ENCODE measurements at places on chromosomes 1 and 21.

DNA sequence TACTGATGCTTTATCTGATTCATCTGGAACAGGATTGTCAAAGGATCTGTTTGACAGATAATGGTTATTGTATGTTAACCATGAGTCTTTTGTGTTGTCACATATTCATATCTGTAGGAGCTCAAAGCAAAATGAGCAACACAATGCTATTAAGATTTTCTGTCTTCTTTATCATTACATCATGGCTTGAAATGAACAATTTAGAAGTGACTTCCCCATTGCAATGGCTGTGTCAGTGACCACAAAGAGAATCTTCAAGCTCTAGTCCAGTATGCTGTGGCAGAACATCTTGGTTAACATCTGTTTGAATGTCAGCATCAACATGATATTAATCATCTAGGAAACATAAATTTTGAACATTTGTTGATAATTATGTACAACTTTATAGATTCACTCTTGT is 1148.5 kb downstream of the PLA2G4A start:
- DNase-seq = no peak

DNA sequence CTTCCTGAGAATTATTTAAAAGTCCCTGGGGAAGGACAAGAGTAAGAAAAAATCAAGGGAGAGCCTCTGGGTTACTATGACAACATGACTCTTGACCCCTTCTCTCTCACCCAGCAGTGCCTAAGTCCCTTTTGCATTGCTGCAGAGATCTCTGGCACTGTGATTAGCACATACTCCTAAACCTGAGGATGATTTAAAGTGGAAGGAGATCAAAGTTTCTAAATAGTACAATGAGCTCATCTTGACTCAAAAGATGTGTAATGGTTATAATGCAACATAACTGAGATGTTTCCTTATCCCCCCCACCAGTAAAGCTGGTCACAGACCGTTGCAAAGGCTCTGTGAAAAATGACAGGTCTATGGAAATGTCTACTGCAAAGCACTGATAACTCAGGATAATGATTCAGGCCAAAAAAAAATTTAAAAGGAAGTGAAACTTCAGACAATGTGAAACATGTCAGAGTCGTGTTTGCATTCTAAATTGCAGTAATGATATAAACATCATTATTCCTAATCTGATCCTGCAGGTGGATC is 519.2 kb downstream of the KIF26B start:
- DNase-seq = no peak

DNA sequence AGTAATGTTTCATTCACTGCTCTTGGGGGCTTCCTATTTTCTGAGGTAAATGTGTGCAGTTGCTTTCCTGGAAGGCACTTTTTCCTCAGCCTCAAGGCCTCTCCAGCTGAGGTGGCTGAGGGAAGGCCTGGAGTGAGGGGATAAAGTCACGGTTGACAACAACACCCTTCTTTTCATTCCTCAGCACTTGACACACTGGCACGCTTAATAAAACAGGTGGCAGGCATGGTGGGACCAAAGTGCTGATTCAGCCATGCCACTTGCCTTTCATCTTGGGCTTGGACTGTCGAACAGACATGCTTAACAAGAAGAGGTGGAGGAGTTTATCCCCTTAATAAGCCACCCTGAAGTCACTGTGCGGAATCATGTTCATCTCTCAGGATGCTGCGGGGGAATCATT is 23.6 kb upstream of the GRHL3 start:
- DNase-seq = no peak

- no peak for DNase-seq
Measured at GRCh38 chr1:112666946-112667345, 7.5 kb upstream of the MOV10 start.

DNA sequence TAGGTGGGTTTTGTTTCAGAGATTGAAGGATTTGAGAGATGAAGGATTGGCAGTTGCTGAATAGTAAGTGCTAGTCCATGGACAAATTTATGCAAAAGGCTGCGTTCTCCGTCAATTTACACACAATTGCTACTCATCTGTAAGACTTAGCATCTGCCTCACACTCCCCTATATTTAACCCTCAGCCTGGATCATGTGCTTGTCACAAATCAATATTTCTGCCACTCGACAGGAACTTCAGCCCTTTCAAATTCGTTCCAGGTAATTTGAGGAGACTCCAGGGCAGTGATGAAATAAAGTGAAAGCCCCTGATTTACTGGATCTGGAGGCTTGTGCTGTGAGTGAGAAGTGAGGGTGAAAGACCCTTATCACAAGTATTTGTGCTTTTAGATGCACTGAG is 105.6 kb upstream of the UBE2U start:
- no peak for DNase-seq

DNA sequence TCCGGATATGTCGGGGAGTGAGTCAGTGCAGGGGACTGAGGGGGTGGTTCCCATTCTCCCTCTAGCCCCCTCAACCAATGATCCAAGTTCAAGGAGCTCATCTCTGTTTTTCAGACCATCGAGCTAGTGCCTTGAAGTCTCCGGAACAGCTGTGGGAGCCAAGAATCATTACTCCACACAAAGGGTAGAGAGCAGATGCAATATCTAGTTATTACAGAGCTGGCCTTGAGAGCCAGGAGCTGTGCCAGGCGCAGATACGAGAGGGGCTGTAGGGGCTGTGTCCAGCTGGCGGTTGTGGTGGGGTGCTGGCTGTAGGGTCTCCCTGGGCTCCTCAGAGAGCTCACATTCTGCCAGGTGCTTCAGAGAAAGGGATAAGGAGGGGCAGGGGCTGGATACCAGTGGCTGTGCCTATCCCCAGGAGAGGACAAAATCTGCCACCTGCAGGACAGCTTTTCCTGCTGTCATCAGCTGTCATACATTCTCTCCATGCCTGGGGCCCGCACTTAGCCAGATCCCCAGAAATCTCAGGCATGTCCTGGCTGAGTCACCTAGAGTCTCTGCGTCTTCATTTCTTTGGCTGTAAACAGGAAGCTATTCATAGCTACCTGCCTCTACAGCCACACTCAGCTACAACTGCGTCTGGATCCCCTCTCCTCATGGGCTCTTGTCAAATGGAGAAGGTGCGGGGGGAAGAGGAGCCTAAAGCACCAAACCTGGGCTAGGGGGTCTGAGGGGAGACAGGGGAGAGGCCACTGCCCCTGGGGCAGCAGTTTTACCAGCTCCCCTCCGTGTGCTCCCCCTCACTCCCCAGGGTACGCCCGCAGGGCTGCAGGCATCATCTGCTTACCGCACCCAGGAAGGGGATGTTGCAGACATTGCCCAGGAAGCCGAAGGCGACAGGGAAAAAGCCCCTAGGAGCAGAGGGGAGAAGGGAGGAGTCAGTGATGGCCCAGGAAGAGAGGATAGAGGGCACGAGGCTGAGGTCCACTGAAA is 2.4 kb upstream of the KISS1 start:
- DNase-seq = peak; percentile 89

GRCh38 chr1:27513528-27513927 is 23.6 kb upstream of the WASF2 start:
- DNase-seq = no peak

DNA sequence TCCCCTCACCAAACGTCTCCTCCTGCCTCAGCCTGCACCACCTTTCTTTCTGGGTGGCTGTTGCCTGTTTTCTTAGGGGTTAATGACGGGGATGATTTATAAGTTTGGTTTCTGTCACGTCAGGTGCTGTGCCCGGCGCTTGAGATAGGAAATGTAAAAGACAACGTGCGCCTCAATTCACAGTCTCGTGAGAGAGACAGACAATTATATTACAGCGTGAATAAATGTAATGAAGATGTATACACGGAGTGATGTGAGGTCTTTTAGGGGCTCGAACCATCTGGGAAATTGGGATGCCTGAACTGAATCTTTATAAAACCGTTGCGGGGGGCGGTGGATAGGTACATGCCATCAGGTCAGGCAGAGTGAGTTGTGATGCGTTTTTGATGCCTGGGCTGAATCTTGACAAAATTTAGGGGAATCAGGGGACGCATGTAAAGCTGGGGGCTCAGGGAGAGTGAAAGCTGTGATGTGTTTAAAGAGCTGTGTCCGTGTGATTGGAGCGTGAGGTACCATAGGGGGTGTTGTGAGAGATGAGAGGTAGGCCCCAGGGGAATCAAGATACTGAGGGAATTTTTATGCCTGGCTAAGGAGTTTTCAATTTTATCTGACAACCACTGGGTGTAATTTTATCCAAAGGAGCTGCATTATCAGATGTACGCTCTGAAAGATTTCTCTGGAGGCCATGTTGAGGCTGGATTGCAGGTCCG is 831 bp downstream of the TIPRL start:
- DNase-seq = peak; percentile 28

DNA sequence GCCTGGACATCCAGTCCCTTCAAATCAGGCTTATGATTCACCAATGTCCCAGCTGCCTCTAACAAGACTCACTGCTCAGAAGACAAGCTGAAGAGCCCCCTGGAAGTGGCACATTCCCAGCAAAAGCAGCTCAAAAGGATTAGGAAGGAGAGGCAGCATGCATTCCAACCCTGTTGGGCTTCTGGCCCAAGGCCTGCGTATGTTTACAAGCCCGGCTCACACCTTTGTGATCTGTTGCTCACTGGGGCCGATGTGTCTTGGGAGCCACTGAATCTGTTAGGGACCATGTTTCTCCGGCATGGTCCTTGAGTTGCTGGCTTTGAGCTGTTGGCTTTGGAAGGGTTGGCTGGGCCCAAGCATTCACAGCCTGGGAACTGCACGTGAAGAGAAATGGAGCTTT is 81.2 kb upstream of the C1orf174 start:
- DNase-seq = no peak

DNA sequence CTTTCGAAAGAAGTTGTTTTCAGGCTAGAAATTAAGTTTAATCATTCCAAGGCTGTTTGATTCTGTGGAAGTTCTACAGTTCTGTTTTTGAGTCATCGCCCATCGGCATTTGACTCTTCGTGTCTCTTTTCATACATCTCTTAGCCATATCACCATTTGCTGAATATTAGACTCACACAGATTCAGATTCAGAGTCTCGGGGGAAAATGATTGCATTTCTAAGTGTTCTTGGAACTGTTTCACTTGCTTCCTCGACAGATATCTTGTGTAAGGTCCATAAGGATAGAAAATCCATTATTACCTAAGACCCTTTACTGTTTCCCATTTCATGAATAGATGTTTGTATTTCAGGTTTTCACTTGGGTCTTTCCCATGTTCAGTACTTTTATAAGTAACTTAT is 237.0 kb upstream of the SGIP1 start:
- DNase-seq = no peak
